ENCODE measurements at places on chromosomes 16 and 17.

DNA sequence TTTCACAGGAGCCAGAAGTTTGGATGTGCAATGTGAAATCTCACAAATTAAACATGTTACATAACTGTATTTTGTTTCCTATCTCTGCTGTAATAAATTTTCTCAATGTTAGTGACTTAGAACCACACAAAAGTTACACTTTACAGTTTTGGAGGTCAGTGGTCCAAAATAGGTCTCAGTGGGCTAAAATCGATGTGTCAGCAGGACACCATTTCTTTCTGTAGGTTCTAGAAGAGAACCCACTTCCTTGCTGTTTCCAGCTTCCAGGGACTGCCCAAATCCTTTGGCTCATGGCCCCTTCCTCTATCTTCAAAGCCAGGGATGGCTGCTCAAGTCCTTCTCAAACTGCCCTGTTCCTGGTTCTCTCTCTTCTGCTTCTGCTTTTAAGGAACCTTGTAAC is 252.7 kb downstream of the WWOX start:
- no peak for DNase-seq

GRCh38 chr17:77315010-77315409 is 174.2 kb downstream of the SEC14L1 start:
- DNase-seq: no peak

DNA sequence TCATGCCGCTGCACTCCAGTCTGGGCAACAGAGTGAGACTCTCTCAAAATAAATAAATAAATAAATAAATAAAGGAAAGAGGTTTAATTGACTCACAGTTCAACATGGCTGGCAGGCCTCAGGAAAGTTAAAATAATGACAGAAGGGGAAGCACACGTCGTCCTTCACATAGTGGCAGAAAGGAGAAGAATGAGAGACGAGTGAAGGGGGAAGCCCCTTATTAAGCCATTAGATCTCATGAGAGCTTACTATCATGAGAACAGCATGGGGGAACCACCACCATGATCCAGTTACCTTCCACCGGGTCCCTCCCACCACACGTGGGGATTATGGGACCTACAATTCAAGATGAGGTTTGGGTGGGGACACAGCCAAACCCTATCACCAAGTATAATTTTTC is 54.5 kb downstream of the PAFAH1B1 start:
- no peak for DNase-seq

DNA sequence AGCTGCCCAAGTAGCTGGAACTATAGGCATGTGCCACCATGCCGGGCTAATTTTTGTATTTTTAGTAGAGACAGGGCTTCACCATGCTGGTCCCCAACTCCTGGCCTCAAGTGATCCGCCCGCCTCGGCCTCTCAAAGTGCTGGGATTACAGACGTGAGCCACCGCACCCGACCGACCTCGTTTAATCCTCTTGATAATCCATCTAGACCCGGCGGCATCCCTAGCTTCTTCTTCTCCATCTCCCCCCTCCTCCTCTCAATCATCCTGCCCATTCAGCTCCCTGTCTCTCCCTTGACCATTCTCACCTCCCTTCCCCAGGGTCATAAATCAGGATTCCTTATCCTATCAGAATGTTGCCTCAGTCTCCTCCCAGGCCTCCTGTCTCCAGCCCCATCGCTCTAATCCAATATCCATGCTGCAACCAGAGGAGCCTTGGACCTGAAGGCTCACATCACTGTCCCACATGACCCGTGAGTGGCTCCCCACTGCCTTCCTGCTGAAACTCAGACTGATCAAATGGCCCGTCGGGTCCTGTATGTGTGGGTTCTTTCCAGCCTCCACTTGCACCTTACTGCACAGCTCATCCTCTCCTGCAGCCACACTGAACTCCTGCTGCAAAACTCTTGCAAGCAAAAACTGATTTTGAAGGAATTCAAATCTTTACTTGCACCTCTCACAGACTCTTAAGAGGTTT is 74.1 kb upstream of the CDH5 start:
- no peak for DNase-seq

DNA sequence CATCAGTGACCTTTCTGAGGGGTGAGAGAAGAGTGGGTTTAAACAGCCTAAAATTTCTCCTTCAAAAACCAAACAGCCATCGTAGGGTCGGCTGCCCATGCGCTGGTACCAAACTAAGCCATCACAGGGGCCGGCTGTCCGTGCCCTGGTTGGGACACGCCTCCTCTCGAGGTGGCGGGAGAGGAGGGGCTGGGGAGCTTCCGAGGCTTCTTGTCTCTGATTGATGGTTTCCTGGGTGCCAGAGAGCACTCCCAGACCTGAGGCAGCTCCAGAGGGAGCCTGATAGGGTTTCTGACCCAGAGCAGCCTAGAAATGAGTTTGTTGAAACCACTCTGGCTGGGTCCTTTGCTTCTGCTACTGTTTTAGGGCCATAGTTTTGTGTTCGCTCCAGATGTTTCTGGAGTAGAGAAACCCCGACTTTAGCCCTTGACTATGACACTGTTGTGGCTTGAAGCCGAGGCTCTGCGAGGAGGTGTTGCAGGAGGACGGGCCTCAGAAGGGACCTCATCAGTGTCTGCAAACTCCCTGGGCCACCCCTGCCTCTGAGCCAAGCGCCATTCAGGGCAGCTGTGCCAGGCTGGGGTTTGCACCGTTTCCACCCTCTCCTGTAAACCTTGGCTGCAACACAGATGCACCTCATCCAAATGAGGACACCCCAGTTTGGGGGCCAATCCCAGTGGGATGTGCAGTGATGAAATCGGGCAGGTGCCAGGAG is 6.2 kb downstream of the ZNF276 start:
- DNase-seq: no peak

DNA sequence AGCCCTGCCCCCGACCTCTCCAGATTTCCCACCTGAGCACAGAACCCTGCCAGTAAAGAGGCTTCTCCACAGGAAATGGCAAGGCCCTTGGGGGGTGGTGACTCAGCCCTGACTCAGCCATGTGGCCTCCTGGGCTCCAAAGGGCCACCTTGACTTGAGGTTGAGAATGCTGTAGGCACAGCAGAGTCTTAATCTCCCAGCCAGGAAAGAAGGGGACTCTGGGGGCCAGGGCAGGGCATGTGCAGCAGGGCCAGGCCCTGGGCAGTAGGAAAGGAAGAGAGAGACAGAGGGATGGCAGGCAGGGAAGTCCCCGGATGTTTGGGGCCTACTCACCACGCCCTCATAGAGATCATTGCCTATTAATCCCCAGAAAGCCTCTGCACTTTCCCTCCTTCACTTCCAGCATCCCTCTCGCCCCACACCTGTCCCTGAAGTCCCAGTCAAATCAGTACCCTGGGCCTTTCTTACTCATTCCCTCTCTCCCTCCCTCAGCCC is 4.8 kb upstream of the ITGA3 start:
- DNase-seq: peak; percentile 91

DNA sequence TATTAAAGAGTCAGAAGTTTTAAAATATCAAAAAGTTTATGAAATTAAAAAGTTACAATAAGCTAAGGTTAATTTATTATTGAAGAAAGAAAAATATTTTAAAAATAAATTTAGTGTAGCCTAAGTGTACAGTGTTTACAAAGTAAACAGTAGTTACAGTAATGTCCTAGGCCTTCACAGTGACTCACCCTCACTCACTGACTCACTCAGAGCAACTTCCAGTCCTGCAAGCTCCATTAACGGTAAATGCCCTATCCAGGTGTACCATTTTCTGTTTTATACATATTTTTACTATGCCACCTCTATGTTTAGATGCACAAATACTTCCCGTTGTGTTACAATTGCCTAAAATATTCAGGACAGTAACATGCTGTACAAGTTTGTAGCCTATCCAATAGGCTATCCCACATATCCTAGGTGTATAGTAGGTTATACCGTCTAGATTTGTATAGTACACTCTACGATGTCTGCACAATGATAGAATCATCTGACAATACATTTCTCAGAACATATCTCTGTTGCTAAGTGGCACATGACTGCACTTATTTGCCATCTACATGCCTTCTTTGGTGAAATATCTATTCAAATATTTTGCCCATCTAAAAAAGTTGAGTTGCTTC is 67.2 kb upstream of the WSB1 start:
- no peak for DNase-seq

DNA sequence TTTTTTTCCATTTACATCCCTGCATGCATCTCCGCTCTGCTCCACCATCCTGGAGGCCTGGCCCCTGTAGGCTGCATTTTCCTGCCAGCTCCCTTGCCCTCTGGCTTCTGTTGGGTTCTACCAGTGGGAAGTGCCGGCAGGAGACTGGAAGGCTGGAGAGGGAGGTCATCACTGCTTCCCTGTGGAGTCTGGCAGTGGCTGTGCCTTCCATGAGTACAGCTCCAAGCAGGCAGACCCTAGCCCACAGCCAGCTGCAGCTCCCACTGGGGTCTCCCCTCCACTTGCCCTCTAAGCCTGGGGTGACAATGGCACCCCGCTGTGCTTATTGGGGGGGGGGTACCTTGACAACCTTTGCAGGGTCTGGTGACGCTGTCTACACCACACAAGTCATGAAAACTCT is 37.3 kb downstream of the MMP15 start:
- DNase-seq: no peak
